ENCODE measurements at places on chromosomes 1 and 21.

DNA sequence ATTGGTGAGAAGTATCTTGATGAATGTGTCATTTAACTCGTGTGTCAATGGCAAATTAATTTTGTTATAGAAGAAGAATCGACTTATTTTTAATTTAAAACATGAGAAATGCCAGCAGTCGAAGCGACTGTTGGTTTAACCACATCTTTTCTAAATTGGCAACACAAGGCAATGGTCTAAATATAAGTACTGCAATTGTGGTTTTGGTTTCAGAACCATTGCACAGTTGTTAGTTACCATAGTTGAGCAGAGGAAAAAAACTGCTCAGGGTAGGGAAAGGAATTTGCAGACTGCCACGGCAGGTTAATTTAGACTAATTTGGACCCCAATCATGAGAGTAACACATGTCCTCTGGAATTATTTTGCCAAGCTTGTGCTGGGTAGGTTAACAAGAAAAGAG, 185.6 kb upstream of the RUNX1 start:
- no peak for DNase-seq

- DNase-seq: peak; percentile 16
Observed at GRCh38 chr1:204837440-204838084, 33.1 kb upstream of the NFASC start.

GRCh38 chr21:45444385-45444784, 39.4 kb downstream of the COL18A1 start:
- DNase-seq: no peak

- no peak for DNase-seq
Observed at GRCh38 chr1:38256072-38256471, 209.5 kb upstream of the POU3F1 start.

DNA sequence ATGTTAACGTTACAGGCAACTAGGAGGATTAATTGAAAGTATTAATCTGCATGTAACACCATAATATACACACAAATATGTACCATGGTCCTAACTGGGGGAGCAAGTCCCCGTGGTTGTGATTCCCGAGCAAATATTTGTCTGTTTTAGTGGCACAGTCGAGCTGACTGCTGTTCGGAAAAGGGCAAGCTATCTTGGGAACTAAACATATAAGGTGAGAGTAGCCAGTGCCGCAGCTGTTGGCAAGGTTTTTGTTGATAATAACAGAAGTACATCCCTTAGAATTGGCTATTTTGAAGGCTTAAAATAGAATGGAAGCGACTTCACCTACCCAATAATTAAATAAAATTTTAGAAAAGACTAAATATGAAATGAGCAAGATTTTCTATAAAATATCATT, 45.5 kb downstream of the UCHL5 start:
- no peak for DNase-seq

- DNase-seq: peak; percentile 51
Observed at GRCh38 chr1:163410073-163410999, 88.6 kb downstream of the NUF2 start.

Data from kidney capillary endothelial cell (primary cell).